GOT3 (cell line): ENCODE measurements at places on chromosomes 1 and 21.

GRCh38 chr1:5430911-5431697, 561.1 kb downstream of the NPHP4 start:
- DNase-seq, result no peak

DNA sequence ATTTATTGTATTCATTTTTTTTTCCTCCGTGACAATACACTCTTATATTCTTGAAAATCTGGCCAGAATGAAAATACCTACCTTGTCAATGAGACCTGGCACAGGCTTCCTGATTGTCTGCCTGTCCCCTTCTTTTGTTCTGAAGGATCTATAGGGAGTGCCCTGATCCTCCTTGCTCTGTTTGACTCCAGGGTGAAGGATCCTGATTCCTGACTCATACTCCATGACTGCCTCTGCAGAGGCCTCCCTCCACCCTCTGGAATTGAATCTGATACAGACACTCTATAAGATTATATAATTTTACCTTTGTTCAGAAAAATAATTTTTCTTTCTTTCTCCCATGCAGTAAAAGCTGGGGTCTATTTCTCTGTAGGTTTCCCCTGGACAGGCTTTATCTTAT, 116.2 kb downstream of the HMCN1 start:
- DNase-seq, result no peak

- no peak for DNase-seq
Observed at GRCh38 chr1:110173466-110174105, 23.3 kb downstream of the SLC6A17 start.

- DNase-seq, result no peak
Observed at GRCh38 chr1:210527091-210527490, 198.4 kb downstream of the HHAT start.

DNA sequence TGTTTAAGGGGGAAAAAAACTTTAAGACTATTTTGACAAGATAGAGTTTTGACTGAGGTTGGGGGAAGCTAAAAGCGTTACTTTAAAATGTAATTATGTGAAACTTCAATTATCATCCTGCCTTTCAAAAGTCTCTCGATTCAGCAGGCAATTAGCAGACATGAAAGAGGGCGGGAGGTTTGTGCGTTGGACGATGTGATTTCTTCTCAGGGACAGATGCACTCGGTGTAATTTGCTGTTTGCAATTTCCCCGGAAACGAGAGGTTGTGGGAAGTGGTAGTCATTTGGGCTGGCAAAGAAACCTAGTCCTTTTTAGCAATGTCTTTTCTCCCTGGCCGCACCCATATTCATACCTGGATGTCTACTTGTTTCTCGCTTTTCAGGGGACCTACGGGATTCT, 27.1 kb downstream of the KAZN start:
- DNase-seq, result no peak

- DNase-seq, result no peak
Observed at GRCh38 chr1:193278968-193279367, 92.6 kb upstream of the B3GALT2 start.

- no peak for DNase-seq
Observed at GRCh38 chr1:47478090-47478489, 40.2 kb downstream of the FOXD2 start.

- DNase-seq, result no peak
Observed at GRCh38 chr1:217253985-217254384, 376.9 kb downstream of the GPATCH2 start.

DNA sequence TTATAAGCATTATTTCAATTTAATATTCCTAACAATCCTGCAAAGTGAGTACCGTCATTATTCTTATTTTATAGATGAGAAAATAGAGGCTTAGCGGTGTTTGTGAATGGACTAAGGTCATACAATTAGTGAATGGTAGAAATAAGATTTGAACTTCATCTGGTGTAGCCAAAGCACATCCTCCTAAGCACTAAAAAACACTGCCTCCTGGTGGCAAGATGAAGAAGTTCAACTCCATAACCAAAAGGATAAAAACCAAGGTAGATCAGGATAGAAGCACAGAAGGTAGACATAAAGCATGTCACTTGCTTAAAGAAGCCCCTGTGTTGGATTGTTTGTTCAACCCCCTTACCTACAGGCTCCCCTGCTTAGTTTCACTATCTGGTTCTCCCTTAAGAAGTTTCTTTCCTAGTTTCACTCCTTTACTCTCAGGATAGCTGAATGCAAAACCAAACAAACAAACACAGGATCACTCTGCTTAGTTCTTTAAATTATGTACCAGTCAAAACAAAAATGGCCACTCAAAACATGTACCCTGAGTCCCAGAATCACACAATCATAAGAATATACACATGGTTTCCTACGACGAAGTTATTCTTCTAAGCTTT, 12.7 kb upstream of the AIM2 start:
- DNase-seq, result no peak

DNA sequence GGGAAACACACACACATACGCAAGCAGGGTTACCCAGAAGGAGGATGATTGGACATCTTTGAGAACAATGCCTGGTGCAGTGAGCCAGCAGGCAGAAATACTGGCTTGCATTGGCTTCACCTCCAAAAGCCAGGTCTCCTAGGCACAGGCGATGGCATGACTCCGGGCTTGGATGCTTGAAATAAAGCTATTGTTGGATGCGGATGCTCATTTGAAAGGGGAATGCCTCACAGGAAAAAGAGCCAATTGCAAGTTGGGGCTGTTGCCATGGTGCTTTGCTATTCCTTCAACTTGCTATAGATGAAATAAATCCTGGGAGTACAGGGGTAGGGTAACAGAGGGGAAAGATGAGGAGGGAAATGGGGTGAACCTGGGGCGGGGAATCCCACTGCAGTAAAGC, 180.7 kb upstream of the SGIP1 start:
- no peak for DNase-seq

DNA sequence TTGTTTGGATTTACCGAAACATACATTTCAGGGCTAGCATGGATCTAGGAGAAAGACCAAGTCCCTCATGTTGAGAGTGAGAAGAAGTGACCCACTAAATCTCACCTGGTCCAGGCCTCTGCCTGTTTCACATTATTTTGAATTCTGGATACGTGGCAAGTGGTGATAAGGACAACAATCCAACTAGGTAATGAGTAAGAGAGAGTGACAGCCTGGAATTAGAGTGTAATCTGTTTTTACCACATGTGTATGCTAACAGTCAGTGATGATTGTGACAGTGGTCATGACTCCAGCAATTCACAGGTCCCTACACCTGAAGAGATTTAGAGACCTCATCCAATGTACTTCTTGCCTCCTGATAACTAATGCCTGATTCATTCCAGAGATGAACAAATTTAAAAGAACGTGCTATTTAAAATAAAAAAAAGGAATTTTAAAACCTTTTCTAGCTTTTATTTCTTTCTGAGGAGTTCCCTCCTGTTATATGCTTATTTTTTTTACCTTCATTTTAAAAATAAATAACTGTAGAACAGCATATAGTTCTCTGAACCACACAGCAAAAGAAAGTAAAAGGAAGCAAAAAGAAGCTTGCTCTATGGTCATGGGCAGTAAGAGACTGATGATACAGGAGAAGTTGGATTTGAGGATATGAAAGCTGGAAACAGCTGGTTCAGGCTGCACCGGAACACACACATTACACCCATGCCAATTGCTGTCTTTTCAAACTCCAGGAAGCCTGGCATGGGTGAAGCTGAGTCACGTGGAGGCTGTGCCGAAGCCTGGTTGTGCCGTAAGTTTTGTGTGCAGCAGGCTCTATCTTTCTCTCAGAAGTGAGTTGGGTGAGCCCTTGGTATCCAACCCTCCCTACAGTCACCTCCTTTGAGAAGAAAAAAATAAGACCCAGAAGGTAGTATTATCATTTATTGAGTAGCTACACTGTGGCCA, 14.7 kb downstream of the C1orf116 start:
- DNase-seq, result no peak

DNA sequence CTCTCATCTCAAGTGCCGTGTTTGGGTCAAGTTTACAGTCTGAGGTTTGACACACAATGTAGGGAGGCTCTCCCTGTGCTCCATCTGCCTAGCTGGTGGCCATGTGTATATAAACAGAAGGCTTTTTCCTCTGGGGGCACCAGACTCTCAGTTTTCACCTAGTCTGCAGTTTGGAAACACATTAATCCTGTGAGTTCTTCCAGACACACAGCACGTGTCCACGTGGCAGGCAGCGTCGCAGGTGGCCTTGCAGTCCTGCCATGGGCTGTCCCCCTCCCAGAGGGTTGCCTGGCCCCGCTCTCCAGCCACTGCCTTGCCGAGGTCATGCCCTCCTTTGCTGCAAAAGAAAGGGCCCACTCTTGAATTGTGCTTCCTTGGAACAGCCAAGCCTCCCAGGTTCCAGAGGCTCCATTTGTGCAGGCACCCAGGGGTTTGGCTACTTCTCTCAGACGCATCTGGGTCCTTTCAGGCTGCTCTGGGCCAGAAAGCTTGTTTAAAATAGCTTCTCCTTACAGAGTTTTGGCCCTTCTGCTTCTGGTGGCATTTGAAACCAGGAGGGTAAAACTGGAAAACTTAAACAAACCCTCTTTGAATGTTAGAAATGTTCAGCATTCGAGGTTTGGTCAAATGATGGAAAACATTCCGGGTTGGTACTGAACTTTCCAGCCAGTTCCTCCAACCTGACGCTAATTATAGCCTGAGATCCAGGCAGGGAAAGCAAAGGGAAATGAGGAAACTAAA, 4.4 kb upstream of the RUNX1 start:
- DNase-seq, result no peak

GRCh38 chr1:91885213-91885715, 687 bp downstream of the TGFBR3 start:
- no peak for DNase-seq

- DNase-seq, result no peak
Observed at GRCh38 chr1:224525411-224526040, 90.6 kb upstream of the CNIH3 start.

DNA sequence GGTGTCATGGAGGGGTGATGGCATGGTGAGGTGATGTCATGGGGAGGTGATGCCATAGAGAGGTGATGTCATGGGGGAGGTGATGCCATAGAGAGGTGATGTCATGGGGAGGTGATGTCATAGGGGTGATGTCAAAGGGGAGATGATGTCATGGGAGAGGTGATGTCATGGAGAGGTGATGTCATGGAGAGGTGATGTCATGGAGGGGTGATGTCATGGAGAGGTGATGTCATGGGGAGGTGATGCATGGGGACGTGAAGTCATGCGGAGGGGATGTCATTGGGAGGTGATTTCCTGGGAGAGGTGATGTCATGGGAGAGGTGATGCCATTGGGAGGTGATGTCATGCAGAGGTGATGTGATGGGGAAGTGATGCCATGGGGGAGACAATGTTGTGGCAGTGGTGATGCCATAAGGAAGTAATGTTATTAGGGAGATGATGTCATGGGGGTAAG, 92.1 kb upstream of the C1orf174 start:
- DNase-seq, result no peak

GRCh38 chr21:35077975-35078374, 28.9 kb upstream of the RUNX1 start:
- no peak for DNase-seq

DNA sequence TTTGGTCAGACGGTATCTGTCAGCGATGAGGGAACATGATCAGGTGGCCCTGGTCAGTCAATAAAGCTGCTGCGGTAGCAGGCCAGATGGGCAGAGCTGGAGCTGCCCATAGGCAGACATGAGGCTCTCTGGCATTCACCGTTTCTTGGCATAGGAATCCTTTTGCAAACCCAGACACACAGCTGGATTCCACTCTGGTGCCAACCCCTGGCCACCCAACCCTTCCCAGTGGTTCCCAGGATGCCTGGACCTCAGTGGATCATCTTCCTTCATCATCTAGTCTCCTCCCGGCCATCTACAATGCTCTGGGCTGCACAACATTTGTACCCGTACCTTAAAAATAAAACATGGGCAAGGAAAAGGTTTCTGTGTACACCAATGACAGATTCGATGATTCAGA, 68.3 kb upstream of the ACTRT2 start:
- no peak for DNase-seq

GRCh38 chr1:45615885-45616284, 8.0 kb downstream of the CCDC17 start:
- no peak for DNase-seq

DNA sequence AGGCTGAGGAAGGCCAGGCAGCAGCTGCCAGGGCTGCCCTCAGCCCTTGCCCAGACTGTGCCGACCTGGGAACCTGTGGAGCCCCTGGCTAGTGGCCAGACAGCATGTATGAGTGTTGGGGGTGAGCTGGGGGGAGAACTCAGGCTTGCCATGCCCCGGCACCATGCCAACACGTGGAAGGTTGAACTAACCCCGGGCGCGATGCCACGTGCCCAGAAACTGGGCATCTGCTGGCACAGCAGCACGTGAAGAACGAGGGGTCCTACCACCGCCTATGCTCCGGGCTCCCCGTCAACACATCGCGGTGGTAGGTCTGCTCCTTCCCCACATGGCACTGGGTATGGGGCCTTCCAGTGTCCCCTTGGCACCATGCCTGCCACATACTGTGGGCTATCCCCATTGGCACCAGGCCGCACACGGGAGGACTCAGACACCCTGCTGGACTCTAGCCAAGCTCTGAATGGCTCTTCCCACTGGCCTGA, 68.7 kb downstream of the CASZ1 start:
- no peak for DNase-seq

DNA sequence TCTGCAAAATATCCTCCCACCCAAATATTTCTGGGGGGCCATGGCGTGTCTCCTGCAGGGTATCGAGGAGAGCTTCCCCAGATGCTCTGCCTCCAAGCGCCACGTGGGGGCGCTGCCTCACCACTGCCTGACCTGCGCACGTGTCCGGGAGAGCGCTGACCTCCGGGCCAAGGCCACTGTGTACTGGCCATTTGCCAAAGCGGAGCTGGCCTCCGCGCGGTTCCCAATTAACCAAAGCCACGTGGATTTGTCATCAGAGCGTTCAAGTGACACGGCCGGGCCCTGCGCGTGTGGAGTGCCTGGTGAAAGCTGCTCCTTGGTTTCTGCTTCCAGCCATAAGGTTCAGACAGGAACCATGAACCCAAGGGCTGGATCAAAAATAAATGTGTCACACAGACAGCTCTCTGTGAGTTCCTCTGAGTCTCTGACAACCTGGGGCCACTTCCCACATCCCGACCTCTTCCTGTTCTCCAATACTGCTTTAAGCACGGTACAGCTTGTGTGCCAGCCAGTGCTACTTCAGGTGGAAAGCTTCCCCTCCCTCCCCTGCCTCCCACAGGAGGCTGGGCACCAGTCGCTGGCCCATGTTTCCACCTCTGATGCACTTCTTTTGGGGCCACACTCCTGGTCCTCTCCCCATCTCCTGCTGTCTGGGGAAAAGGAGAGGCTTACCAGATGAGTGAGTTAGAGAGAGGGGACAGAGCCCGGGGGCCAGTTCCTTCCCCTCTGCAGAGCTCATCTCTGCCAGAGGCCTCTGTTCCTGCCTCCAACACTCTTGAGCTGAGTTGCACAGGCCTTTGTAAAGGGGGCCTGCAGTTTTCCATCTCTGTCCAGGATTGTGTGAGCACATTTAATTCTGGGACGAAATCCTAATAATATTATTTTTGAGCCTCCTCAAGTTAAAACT, 26.1 kb downstream of the ZP4 start:
- DNase-seq, result no peak

- DNase-seq, result no peak
Observed at GRCh38 chr1:47984175-47984789, 12.9 kb downstream of the TRABD2B start.

- DNase-seq, result no peak
Observed at GRCh38 chr1:162351246-162351842, 25.3 kb downstream of the SPATA46 start.

- DNase-seq, result no peak
Observed at GRCh38 chr1:1917304-1917976, 1.6 kb downstream of the TMEM52 start.
